ENCODE measurements at places on chromosomes 12 and 14. TPM values are rescaled to one million over a fixed set of nuclear protein-coding genes. Genes with fewer than 3 reads are reported as not detected.
A peak's percentile ranks its signal among the peaks of the same experiment; 100 is the strongest.

- DNase-seq = peak; percentile 73
Observed at GRCh38 chr14:71371711-71372396, 464.6 kb downstream of the PCNX1 start.

GRCh38 chr14:54848910-54849309 is 53.7 kb downstream of the GCH1 start:
- DNase-seq = no peak

DNA sequence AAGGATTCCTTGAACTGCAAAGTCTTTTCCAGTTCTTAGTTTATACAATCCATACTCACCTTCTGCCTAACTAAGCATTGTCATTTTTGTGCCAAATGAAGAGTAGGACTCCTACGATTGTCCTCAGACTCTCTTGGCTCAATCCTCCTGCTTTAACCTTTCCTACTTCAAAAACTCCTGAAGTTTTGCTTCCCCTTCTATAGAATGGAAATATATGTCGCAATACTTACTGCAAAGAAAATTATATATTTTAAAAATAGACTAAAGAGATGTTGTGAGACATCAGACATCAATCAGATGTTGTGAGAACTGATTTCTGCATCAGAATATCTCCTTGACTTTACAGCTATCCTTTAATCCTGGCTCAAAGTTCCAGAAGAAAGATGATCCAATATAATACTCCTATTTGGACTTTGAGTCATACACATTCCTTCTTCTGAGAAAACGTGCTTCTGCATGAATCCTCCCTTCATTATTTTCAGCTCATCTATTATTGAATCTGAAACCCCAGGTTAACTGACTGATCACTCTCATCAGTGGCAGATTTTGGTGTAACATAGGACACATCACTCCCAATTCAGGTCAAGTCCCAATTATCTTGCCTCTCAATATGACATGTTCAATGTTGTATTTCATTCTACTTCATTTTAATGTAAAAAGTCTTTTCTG is 48.8 kb downstream of the A2M start:
- no peak for DNase-seq

Gene EEA1
- 13.3 TPM for total RNA-seq

- no peak for DNase-seq
Observed at GRCh38 chr12:53218551-53219291, 11.7 kb upstream of the ITGB7 start.

Gene RTRAF
- total RNA-seq = 189 TPM

DNA sequence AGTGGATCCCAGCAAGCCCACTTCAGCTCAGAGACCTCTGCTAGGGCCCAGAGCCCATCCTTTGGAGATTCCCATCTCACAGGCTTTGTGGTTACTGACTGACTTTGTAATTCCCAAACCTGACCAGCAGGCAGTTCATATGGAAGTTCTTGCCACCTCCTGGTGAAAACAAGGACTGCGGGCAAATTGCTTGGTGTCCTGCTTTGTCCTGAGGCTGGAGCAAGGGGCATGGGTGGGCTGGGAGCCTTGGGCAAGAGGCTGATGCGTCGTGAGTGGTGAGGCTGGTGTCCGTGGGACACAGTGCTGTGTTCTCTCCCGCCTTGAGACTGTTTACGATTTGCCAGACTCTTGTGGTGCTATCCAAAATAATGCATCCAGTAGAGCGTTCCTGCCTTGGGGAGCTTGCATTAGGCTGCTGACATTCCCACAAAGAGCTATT is 91.0 kb downstream of the LRRC74A start:
- peak; percentile 82 for DNase-seq

GRCh38 chr12:52188658-52189057 is 3.2 kb downstream of the KRT80 start:
- DNase-seq = no peak

Gene CLEC1B
- total RNA-seq = not detected

- DNase-seq = no peak
Observed at GRCh38 chr14:90671382-90672234, 144.6 kb downstream of the TTC7B start.

Gene TROAP
- total RNA-seq = 31.3 TPM
